HAP-1 (cell line): ENCODE measurements at places on chromosomes 4 and X.
A peak's percentile ranks its signal among the peaks of the same experiment; 100 is the strongest.

DNA sequence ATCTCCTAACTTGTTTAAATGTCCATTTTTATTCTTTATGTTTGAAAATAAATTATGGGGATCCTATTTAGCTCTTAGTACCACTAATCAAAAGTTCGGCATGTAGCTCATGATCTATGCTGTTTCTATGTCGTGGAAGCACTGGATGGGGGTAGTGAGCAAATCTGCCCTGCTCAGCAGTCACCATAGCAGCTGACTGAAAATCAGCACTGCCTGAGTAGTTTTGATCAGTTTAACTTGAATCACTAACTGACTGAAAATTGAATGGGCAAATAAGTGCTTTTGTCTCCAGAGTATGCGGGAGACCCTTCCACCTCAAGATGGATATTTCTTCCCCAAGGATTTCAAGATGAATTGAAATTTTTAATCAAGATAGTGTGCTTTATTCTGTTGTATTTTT lies 27.6 kb downstream of the NUDT6 start:
- DNase-seq, result no peak

DNA sequence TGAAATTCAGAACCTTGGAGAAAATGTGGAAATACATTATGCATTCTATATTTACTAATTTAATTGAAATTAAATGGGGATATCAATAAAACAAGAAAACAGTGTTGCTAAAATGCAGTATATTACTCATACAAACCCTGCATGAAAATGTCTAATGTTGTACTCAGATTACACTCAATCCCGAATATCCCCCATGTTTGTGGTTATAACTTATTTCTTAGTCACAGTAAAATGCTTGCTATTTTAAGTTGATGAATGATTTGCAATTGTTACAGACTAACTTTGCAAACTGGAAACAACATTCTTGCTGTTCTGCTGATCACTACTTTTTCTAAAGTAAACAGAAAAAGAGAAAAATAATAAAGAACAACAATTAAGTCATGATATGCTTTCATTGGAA lies 33.1 kb upstream of the ANXA10 start:
- no peak for DNase-seq

GRCh38 chr4:92814677-92815076 lies 510.9 kb downstream of the GRID2 start:
- no peak for DNase-seq

DNA sequence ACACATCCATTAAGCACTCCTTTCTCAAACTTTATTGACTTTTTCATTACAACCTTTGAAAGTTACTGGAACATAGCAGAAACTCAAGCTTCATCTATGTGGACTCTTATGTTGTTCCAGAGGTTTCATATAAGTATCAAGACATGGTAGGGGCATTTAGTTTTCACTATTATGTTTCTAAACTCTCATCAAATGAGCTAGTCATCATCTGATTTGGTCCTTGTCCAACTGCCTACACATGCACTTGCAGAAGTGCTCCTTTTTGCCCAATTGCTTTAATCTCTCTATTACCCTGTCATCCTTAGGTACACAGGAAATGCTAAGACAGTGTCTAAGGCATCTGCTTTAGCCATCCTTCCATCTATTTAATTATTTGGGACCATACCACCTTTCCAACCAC lies 42.2 kb upstream of the EPGN start:
- no peak for DNase-seq

- DNase-seq, result no peak
These were observed 21.0 kb upstream of the THOC2 start for GRCh38 chrX:123753656-123754350.

- DNase-seq, result no peak
These were observed 154.8 kb upstream of the AGA start for GRCh38 chr4:177596991-177597390.

DNA sequence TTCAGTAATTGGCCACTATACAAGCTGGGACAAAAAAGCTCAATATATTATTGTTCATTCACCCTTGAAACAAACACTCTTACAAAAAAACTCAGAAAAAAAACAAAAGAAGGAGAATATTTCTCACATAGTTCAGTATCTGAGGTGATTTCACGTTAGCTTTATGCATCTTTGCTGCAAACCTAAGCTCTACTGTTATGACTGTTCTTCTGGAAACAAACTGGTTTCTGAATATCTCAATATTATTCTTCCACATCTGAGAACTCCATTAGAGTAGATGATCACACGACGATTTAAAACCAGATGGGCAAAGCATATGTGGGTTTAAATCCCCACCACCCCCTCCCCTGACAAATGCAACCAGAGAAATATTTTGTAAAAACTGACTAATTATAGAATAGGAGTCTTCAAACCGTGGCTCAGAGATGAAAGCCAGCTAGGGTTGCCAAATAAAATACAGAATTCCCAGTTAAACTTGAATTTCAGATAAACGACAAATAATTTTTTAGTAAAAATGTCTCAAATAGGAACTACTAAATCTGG lies 182.0 kb upstream of the FAM241A start:
- DNase-seq, result no peak

DNA sequence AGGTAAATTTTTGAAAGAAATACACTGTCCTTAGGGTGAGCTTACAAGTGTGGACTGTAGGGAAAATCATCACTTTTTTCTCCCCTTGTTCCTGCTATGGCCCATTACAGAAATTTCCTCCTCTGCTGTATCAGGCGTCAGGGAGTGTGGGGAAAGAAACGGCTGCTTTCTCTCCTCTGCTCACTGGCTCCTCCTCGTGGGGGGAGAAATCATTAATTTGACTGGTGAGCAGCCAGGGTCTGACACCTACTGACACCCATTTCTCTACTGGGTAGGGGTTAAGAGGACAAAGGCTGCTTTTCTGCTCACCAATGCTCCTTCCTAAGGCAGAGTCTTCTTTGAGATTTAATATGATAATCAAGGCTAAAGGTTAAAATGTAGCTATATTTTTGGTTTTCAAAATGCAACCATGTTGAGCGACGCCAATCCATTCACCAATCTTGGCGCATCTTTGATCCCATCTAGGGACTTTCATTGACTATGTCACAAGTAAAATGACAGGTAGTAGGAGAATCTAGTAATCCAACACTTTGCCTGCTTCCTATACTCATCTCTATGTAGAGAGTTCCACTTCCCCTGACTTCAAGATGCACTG lies 25.1 kb downstream of the SETD7 start:
- peak; percentile 81 for DNase-seq

- no peak for DNase-seq
These were observed 34.9 kb downstream of the GNL3L start for GRCh38 chrX:54564936-54565335.

DNA sequence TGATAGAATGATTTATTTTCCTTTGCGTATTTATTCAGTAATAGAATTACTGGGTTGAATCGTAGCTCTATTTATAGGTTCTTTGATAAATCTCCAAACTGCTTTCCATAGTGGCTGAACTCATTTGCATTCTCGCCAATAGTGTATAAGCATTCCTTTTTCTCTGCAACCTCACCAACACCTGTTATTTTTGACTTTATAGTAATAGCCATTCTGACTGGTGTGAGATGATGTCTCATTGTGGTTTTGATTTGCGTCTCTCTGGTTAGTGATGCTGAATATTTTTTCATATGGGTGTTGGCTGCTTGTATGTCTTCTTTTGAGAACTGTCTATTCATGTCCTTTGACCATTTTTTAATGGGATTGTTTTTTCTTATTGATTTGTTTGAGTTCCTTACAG lies 160.7 kb downstream of the MID1IP1 start:
- no peak for DNase-seq
